ENCODE measurements at places on chromosomes 1 and 21. TPM values are rescaled to one million over a fixed set of nuclear protein-coding genes. Genes with fewer than 3 reads are reported as not detected.

Gene HENMT1
- total RNA-seq, result 6.2 TPM

Gene PLXNA2
- 12.9 TPM for total RNA-seq

Gene C1orf210
- 12.9 TPM for total RNA-seq

Gene TIE1
- total RNA-seq, result 87.1 TPM

Gene DNAI4
- total RNA-seq, result 22.6 TPM

Gene LMX1A
- 0.12 TPM for total RNA-seq

Gene OXCT2
- total RNA-seq, result 1.3 TPM

Gene GOLT1A
- 2.6 TPM for total RNA-seq

Gene SLC25A34
- 3.4 TPM for total RNA-seq

Gene ARHGEF19
- total RNA-seq, result 12.1 TPM

Gene OR2AK2
- total RNA-seq, result not detected

Gene SUCO
- total RNA-seq, result 51.7 TPM

Gene TOR1AIP1
- total RNA-seq, result 50.3 TPM

Gene ST6GALNAC3
- 49.0 TPM for total RNA-seq

Gene CLCN6
- total RNA-seq, result 13.7 TPM

Gene AUNIP
- total RNA-seq, result 1.2 TPM

Gene ITGB2
- total RNA-seq, result 39.2 TPM

Gene FNDC10
- 1.3 TPM for total RNA-seq

Gene CFHR3
- total RNA-seq, result 0.23 TPM

Gene PRKAA2
- total RNA-seq, result 30.1 TPM

Gene RNU1-3
- 7,909 TPM for total RNA-seq

Gene PLEKHO1
- 44.3 TPM for total RNA-seq

Gene SLC2A5
- 7.5 TPM for total RNA-seq

Gene NFYC
- total RNA-seq, result 68.7 TPM

Gene PTCH2
- 4.0 TPM for total RNA-seq

Gene TP73
- total RNA-seq, result 1.1 TPM

Gene DISP3
- total RNA-seq, result 0.93 TPM

Gene ADGRL2
- total RNA-seq, result 191 TPM

Gene EDARADD
- total RNA-seq, result 4.6 TPM

Gene DEPDC1
- 6.7 TPM for total RNA-seq
